ENCODE measurements at places on chromosomes 12 and 14.

DNA sequence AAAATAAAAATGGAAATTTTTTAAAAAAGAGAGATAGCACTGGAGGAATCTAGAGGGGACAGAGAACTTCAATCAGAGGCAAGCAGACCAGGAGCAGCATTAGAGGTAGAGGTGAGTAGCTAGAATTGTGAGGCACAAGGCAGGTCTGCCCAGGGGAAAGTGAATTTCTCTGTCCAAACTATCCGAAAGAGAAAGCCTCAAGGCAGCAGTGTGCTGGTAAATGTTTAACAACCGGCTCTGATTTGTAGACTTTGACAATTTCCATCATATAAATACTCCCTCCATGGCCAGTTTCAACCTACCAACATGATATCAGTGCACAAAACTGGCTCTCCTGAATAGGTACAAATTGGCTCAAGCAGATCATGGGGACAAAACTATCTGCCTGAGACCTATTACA, 160.6 kb upstream of the EGLN3 start:
- DNase-seq: no peak

DNA sequence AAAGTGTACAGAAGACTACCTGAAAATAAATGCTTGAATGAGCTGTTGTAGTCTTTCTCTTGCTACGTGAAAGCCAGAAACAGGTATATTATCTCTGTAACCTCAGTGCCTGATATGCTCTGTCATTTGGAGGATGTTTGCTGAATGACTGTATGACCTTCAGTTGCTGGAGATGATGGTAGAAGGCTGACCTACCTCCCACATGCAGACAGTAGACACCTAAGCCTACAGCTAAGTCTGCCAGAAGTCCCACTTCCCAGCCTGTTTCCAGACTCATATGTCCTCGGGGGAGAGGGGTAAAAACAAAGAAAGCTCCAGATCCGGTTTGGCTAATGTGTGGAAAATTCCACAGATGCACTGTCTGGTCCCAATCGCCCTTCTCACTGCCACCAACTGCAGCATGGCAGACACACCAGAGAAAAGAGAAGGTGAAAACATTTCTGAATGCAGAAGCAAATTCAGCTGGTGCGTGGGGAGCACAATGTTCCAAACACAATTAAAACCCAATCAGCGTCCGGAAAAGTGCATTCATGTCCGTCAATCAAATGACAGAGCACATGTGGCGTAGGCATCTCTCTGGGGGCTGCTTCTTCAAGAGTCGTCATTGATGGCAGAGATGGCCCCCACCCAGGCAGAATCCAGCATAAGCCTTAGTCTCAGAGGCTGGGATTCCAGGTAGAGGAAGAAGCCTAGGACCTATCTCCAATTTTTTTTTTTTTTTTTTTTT, 76.3 kb upstream of the TBX3 start:
- DNase-seq: no peak

GRCh38 chr14:75987201-75987970, 1.8 kb downstream of the IFT43 start:
- DNase-seq: no peak

DNA sequence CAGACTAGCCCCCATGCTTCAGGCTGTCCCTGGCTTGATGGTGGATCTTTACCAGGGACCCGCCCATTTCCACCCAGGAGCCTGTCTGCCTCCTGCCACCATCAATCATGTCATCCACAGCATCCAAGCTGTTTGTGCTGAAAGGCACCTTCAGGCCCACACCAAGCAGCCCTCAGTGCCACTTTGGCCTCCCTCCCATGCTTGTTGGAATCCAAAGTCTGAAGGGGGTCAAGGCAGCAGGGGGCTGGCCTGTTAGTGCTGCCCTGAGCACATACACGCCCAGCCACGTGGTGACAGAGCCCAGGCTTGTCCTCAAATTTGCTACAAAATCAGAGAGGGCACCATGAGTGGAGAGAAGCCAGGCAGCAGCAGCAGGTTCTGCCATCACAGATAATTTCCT, 1146.8 kb downstream of the FSCB start:
- DNase-seq: no peak

- DNase-seq: no peak
These were observed 7.5 kb downstream of the NID2 start for GRCh38 chr14:52061390-52061789.

GRCh38 chr12:69108037-69108436, 131.3 kb upstream of the CPSF6 start:
- DNase-seq: no peak

GRCh38 chr14:54664961-54665360, 98.0 kb downstream of the SAMD4A start:
- no peak for DNase-seq

GRCh38 chr12:2099595-2099994, 46.8 kb downstream of the CACNA1C start:
- peak; percentile 29 for DNase-seq

GRCh38 chr14:24334431-24335291, at the start of gene ADCY4:
ADCY4 (minus strand) TSS chr14:24335071; CDS start chr14:24334652, 419 bp downstream.
- DNase-seq: no peak

- DNase-seq: no peak
These were observed 53.7 kb downstream of the CCDC88C start for GRCh38 chr14:91363776-91364523.

DNA sequence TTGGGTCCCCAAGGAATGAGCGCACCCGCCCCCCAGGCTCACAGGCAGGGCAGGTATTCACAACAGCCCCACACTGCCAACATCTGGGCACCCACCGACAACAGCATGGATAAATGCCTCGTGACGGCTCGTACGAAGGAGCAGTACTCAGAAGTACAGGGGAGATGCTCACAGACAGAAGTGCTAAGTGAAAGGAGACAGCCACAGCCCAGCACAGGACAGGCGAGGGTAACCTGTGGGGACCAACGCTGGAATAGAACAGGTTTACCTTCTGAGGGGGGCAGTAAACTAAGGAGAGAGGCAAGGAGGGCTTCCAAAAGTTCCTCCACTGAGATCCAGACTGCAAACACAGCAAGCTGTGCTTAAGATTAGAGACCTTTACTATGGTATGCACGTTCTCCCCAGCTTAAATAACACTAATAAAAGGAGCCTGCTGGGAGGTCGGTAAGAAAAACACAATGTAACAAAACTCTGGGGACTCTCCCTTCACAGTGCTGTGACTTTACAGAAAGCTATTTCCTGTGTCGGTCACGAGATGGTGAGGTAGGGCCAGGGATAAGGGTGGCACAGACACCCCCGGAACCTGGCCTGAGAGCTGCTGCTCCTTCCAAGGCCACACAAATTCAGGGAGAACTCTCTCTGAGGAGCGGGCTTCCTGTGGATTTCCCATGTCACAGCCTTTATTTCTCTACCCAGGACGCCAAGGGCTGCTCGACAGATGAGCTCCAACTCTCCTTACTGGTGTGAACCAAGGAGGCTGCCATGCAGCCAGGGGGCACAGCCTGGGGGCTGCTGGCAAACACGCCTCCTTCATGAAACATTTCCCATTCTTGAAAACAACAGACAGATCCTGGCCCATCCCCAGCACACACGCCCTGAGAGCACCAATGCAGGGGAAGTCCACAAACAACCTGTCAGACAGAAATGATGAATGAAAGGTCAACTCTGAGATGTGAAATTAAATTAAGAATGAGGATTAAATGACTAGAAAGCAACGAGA, 26.3 kb downstream of the SLC15A4 start:
- peak; percentile 10 for DNase-seq

DNA sequence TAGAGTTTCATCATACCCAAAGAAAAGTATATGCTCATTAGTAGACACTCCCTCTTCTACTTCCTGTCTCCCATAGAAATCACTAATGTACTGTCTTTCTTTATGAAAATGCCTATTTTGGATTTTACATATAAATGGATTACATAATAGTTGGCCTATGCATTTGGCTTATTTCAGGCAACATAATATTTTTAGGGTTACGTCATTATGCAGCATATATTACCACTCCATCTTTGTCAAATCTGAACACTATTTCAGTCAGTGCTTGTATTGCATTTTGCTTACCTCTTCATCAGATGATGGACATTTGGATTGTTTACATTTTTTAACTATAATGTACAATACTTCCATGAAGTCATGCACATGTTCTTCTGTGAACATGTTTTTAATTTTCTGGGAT, 1406.1 kb downstream of the LRFN5 start:
- DNase-seq: no peak

- DNase-seq: no peak
These were observed 58.8 kb upstream of the LTA4H start for GRCh38 chr12:96094201-96094600.

DNA sequence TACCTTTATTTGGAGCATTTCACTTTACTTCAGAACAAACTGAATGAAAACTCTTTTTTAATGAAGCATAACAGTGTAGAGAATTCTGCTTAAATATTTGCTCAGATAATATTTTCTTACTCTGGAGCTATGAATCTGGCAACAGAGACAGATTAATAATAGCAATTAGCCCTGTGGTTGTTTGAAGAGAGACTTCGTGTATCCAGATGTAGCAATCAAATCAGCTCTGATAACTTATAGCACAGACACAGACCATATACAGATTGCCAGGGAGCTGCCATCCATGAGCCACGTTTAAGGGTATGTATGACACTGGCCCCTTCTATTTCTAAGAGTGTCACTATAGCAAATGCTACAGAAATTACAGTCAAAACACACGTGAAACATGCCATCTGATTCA, 146.6 kb downstream of the EXOC5 start:
- DNase-seq: no peak

DNA sequence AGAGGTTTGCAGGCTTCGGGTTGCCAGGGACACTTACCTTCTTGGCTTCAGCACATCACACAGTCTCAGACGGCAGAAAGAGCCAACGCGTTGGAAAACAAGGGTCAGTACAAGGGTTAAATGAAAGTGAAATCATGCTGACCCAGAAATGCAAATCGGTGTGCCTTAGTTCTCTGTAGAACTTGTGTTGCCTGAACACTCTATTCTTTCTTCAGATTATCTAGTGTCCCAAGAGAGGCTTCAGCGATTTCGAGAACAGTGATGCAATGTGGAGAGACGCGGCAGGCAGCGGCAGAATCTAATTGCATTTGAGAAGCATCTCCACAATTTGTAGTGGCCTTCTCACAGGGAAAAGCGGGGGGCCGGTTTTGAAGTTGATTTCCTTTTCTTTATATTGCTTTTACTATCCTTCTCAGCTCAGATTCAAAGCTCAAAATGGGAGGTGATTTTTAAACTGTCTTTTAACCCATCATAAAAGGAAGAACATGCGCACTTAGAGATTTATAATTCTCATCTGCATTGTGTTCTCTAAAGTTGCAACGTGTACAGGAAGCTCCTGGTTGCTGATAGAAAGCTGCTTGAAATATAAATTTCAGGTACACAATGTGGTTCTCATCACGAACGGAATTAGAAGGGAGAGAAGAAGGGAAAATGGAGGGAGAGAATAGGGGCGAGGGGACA, 67.8 kb upstream of the EGLN3 start:
- DNase-seq: no peak

- no peak for DNase-seq
These were observed 5.2 kb upstream of the PNMA1 start for GRCh38 chr14:73719361-73719760.

DNA sequence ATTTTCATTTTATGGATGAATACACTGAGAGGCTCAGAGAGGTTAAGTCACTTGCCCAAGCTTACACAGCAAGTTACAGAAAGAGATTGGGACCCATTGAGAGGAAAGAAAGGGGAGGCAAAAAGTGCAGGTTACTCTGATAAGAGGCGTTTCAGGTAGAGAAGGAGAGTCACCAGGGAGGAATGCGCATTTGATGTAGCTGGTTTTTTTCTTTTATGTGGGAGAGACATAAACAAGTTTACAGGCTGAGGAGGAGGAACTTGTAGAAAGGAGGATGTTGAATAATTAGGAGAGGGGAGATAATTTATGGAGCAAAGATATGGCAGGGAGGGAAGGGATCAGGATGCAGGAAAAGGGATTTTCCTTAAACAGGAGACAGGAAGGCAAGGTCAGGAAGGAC, 297.0 kb downstream of the PCNX1 start:
- DNase-seq: no peak

All from upper lobe of right lung (tissue), 1 donor.